Astrocyte of the spinal cord (primary cell): ENCODE measurements at places on chromosomes 4 and X.

GRCh38 chrX:13194291-13195103, 125.4 kb downstream of the ATXN3L start:
- DNase-seq, result no peak

GRCh38 chr4:81700189-81700588, 228.5 kb upstream of the RASGEF1B start:
- DNase-seq, result no peak

GRCh38 chr4:24260133-24260715, 324.1 kb downstream of the DHX15 start:
- DNase-seq, result no peak

DNA sequence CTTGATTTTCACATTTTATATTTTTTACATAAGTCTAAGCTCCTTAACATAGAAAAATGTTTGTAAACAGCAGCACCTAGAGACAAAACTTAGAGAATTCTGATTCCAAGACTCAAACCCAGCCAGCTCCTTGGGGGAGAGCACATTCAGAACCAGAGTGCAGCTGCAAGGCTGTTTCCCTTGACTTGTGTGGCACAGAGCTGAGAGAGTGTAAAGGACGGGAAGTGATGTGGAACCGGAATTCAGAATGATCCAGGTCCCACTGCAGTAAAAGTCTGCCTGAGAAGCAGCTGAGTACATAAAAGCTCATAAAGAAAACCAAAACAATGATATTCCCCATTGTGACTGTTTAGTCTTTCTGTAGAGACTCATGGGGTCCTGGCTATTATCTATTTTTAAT, 713.8 kb downstream of the RAB28 start:
- no peak for DNase-seq

- no peak for DNase-seq
Measured at GRCh38 chrX:21989384-21989783, 42.7 kb upstream of the PHEX start.

DNA sequence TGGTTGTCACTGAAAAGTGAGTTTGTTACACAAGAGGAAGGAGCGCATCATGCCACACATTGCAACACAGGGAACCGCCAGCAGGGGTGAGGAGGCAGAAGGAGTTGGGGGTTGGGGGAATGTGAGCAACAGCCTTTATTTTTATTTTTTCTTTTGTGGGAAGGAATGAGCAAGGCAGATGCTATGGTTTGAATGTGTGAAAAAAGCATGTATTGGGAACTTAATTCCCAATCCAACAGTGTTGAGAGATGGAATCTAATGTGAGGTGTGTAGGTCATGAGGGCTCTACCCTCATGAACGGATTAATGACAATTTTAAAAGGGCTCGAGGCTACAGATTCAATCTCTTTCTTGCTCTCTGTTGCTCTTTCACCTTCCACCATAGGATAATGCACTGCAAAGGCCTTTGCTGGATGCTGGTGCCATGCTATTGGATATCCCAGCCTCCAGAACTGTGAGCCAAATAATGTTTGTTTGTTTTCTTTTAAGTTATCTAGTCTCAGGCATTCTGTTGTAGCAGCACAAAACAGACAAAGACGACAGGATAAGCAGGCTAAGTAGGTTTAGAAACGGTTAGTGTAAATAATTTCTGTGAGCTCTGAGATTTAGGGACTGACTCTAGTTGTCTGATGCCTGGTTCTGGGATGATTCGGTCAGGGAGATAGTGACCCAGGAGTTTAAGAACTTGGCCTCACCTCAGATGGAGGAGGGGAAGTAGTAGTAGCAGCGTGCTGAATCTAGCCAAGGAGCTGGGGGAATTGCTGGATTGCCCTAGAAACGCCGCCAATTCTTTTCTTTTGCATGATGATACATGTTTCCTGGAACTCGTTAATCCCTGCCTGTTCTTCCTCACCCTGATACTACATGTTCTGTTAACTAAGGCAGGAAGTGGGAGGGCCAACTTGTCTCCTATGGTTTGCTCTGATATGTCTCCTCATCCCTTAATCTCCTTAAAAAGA, 156.6 kb upstream of the CTSO start:
- DNase-seq, result no peak

DNA sequence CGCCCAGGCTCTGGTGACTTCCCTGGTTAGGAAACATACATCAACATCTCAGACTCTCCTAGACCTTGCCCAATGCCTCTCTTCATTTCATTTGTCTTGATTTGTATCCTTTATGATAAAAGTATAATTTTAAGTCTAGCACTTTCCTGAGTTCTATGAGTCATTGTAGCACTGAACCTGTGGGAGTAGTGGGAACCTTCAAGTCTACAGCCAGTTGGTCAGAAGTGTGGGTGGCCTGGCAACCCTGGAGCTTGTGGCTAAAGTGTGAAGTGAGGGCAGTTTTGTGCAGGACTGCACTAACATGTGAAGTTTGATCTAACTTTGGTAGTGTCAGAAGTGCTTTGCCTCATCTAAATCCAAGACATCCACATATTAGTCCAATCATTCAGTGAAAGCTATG, 259.3 kb upstream of the IGFBP7 start:
- no peak for DNase-seq

DNA sequence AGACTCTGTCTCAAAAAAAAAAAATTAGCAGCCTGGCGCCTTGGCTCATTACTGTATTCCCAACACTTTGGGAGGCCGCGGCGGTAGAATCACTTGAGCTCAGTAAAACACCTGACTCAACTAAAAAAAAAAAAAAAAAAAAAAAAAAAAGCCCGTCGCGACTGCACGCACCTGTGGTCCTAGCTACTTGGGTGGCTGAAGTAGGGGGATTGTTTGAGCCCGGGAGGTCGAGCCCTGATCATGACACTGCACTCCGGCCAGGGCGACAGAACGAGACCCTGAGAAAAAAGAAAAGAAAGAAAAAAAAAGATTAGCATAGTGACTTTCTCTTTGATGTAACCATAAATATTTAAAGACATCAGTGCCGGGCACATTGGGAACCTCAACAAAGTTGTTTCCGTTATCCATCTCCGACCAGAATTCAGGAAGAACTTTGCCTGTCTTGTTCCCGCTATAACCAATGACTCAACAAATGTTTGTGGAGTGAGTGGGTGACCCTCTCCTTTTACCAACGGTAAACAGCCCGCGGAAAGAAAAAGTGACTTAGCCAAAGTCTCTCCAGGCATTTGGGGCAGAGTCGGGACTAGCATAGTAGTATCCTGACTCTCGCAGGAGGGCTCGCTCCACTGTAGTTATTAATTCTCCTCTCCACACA, 553 bp upstream of the MED28 start:
- DNase-seq, result no peak

GRCh38 chr4:84063619-84064018, 435.5 kb downstream of the NKX6-1 start:
- DNase-seq, result no peak

DNA sequence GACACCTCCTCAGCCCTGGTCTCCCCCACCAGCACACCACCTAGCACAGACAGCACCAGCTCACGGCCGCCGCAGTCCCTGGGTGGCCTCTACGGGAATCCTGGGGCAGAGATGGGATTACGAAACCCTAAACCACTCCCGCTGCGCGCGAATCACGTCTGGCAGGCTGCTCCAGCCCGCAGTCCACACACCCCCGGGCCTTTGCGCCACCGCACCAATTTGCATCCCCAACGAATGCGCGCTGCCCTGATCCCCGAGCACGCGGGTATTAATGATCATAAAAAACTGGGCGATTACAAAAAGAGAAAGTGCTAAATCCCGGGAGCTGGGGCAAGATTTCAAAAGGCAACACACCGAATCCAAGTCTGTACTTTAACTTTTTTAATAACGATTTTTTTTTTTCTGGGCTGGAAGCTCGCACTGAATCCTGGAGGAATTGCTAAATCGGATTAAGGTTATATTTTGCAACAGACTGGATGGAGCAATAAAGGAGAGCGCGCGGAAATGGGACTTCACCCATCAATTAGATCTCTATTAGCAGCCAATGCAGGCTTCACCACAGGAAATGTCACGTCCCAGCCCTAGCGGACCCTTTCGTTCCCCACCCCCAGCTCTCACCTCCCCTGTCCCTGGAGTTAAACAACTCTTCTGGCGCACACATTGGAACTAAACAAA, 69.8 kb upstream of the TMEM33 start:
- DNase-seq, result no peak

DNA sequence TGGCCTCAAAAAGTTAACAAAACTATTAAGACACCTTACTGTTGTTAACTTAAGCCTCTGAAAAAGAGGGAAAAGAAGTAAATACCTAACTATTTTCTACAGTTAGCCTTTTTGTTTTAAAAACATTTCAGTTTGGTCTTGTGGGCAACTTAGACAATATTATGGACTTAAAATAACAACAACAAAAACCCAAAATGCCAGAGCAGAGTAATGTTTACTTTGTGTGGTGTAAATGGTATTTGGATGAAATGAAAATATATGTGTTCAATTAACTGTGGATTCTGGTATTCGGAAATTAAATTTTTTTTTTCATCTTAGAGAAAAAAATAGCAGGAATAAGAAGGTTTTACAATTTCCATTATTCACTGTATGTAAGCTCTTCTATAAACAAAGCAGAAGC, 79.6 kb upstream of the NPNT start:
- no peak for DNase-seq

DNA sequence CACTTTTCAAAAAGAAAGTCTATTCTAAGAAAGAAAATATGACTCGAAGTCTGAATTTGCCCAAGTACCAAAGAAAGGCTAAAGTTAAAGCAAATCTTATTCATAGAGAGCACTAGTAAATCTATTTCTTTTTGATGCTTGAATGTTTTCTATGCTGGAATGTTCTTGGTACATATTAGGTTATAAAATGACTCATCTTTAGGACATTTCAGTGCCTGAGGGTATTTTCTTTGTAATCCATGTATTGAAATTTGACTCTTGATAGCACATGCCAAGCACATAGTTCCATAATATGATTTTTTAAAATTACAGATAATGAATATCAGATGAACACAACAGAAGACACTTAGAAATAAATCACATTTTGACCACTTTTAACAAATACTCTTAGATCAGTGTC, 232.8 kb downstream of the TRIML1 start:
- peak; percentile 16 for DNase-seq

DNA sequence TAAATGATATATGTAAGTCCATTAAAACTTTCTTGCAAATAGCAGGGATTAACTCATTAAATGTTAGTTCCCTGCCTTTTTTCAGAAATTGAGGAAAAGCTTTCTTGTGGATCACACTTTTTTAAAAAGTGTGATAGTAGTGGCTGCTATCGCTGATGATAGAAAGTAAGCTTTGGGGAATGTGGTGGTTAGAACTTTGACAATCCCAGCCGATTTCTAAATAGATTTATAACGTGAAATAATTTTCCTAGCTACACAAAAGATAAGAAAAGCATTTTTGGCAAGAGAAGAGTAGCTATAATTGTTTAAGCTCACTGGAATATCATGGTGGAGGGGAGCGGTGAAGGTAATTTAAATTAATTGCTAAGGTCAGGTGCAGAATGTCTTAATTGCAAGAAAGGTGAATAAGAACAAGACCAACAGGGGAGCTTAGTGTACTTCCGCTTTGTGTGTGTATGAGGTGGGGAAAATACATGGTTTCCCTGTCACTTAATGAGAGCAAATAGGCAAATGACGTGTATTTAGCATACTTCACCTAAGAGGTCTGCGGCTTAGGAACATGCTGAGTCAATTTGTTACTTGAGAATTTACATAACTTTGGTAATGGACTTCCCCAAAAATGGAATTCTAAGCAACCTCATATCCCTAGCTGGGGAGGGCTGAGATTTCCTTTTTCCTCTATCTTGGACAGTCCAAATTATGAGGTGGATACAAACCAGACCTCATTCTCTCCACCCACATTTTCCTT, 11.7 kb upstream of the IL21 start:
- no peak for DNase-seq

DNA sequence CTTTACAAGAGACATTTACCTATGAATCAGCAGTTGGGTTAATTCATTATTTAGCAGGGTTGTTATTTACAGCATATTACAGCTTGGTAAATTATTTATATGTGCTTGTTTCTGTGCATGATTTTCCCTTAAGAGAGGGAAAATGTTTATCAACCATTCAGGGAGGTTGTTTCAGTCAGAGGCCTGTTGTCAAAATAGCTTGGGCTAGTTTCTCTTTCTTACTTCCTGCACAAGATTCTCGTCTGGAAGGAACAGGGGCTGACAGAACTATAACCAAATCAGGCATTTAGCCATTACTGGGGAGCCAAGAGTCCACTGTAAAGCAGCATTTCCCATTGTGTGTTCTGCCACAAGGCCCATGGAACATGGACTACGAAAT, 135.8 kb downstream of the HS6ST2 start:
- DNase-seq, result no peak

- no peak for DNase-seq
Measured at GRCh38 chrX:109535578-109535977, 1.1 kb upstream of the NXT2 start.

- DNase-seq, result no peak
Measured at GRCh38 chr4:173763389-173763788, 233.4 kb upstream of the HAND2 start.

DNA sequence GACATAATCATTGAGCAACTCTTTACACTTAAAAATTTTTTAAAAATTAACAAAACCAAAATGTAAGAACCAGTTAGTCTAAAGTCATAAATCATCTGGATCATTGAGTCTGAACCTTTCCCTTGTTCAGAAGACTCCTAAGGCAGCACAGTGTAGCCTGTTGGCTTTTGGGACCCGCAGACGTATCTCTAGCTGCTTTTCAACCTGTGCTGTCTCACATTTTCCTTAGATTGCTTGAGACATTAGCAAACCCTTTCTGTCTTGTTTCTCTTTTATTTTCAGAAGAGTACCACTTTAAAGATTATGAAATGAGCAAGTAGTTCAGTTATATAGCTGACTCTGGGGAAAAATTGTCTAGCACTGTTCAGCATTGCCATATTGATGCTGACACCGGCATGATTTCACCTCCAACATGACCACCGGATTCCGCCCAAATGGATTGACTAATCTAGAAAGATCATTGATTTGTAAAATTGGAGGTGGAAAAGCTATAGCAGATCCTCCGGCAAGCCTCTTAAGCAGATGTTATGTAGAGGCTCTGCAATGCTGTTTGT, 8.9 kb downstream of the TCEANC start:
- no peak for DNase-seq

- no peak for DNase-seq
Measured at GRCh38 chr4:122619611-122620010, 1.3 kb downstream of the IL21 start.

DNA sequence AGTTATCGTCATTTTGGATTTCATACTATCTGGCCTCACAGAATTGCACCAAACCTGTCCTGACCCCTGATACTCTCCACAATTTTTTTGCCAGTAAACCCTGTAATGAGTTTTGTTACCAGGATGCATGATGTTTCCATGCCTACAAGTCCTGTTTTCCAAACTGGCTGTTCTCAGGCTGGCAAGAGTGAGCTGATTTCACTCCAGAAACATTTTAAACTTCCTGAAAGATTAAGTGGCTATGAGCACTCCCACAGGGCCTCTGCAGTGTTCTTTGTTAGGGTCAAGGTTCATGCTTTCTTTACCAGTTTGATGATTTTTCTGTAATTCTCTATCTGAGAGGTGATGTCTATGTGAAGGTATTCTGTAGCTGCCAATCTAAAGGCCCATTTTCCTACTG, 31.7 kb upstream of the PDLIM3 start:
- peak; percentile 89 for DNase-seq

- DNase-seq, result no peak
Measured at GRCh38 chr4:7156761-7157488, 35.4 kb upstream of the SORCS2 start.
